ENCODE measurements at places on chromosomes 4 and X. TPM values are rescaled to one million over a fixed set of nuclear protein-coding genes. Genes with fewer than 3 reads are reported as not detected.

- no peak for DNase-seq
Observed at GRCh38 chr4:16262188-16262587, 35.9 kb upstream of the TAPT1 start.

DNA sequence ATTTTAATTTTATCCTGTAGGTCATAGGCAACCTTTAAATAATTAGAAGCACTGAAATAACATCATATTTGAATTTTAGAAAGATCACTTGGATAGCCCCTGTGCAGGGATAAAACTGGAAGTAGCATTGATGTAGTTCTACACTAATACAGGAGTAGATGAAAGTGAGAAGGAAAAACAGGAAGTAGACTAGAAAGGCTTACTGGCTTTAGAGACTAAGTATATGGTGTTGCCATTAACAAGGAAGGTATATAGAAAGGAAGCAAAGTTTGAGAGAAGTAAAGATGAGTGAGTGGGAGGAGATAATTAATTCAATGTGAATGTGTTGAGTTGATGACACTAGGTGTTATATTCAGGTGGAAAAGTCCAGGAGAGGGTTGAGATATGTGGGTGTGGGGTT, 73.1 kb upstream of the EPGN start:
- DNase-seq, result no peak

- no peak for DNase-seq
Observed at GRCh38 chr4:57607566-57608180, 497.5 kb upstream of the IGFBP7 start.

GRCh38 chrX:85611926-85612325, 232.5 kb upstream of the POF1B start:
- no peak for DNase-seq

DNA sequence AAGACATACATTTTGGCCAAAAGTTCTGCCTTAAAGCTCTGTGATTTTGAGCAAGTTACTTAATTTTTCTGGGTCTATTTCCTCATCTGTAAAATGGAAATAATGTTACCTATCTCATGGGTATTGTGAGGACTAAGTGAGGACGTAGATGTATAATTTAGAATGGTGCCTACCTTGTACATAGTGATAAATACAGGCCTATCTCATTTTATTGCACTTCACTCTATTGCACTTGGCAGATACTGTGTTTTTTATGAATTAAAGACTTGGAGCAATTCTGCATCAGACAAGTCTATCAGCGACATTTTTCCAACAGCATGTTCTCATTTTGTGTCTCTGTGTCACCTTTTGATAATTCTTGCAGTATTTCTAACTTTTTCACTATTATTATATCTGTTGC, 50.9 kb upstream of the RAB9B start:
- no peak for DNase-seq

GRCh38 chr4:48924416-48924815, 17.8 kb upstream of the OCIAD2 start:
- DNase-seq, result no peak

DNA sequence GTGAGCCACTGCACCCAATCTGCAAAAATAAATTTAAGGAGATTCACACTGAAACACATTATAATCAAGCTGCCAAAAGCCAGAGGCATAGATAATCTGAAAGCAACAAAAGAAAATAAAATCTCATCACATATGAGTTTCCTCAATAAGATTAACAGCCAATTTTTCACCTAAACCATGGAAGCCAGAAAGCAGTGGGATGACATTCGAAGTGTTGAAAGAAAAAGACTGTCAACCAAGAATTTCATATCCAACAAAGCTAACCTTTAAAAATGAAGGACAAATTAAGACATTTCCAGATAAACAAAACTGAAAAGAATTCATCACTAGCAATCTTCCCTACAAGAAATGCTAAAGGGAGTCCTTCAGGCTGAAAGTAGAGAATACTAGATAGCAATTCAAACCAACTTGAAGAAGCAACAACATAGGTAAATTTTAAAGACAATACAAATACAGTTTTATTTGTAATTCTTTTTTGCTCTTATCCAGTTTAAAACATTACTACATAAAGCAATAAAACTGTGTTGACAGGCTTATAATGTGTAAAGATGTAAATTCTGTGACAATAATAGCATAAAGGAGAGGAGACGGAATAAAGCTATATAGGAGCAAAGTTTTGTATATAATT, 23.1 kb upstream of the KLHL8 start:
- no peak for DNase-seq

GRCh38 chr4:15482842-15483241, 13.2 kb downstream of the CC2D2A start:
- no peak for DNase-seq

GRCh38 chr4:82429728-82430192, 502 bp downstream of the HNRNPDL start:
- DNase-seq, result no peak

- DNase-seq, result no peak
Observed at GRCh38 chrX:136780763-136781162, at the start of gene ARHGEF6. ARHGEF6 (minus strand) TSS chrX:136780932; CDS start chrX:136780882, 50 bp downstream.

GRCh38 chr4:86497131-86497530, 97.0 kb upstream of the PTPN13 start:
- DNase-seq, result no peak

DNA sequence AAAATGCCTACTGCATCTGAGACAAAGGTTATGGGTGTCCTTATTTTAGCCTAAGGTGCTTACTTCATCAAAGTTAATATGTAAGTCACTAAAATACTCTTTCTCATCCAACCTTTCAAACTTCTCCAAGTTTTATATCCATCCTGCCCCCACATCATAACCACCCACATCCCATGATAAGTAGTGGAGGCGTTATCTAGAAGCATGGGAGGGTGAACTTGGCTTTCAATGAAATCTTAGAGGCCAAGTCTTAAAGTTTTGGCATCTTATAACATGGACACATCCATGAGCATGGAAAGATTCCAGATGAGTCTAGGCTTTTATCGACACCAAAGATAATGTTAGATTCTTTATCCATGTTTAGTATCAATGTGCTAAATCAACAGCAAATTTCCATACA, 22.9 kb upstream of the SEC24D start:
- no peak for DNase-seq

DNA sequence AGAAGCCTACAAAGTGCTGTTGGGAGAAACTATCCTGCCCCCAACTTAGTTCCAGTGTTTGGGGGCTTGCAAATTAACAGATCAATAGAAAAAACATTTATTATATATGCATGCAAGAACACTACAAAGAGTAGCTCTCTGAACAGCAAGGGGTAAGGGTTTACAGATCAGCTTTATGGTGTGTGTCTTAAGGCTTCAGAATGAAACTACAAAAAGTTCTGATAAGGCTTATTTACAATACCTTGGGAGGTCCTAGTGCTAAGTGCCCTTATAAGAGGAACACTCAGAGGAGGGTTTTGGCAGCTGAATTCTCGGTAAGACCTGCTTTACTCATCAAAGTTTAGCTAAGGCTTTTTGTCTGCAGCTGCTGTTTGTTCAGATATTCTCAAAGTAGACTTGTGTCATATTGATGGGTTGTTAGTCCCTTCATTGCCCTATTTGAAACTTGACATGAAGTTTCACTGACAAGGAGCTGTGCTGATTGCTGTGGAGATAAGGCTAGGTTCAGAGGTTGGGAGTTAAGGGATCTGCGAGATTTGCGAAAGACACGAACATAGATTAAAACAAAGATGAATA, 7.7 kb downstream of the ERVMER34-1 start:
- DNase-seq, result no peak

AADAT gene
- total RNA-seq, result 2.7 TPM

XAGE2 gene
- not detected for total RNA-seq

WDR45 gene
- total RNA-seq, result 58.9 TPM

SHROOM2 gene
- 1.7 TPM for total RNA-seq

CCKAR gene
- not detected for total RNA-seq

RNF175 gene
- total RNA-seq, result 0.92 TPM

SPP1 gene
- total RNA-seq, result 246 TPM

C4orf36 gene
- total RNA-seq, result 1.5 TPM

RBMXL3 gene
- not detected for total RNA-seq

MAGED2 gene
- total RNA-seq, result 121 TPM

RTL5 gene
- total RNA-seq, result 1.6 TPM

FUNDC2 gene
- total RNA-seq, result 299 TPM

SSX4B gene
- total RNA-seq, result not detected

ARAF gene
- total RNA-seq, result 88.2 TPM
